ENCODE measurements at places on chromosomes 5 and 9.

GRCh38 chr5:119316906-119317305 is 38.9 kb upstream of the TNFAIP8 start:
- no peak for DNase-seq

DNA sequence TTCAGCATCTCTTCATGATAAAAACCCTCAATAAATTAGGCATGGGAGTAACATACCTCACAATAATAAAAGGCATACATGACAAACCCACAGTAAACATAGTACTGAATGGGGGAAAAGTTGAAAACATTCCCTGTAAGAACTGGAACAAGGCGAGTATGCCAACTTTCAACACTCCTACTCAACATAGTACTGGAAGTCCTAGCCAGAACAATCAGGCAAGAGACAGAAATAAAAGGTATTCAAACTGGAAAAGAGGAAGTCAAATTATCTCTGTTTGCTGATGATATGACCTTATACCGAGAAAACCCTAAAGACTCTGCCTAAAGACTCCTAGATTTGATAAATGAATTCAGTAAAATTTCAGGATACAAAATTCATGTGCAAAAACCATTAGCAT is 167.6 kb downstream of the TMEM38B start:
- no peak for DNase-seq

GRCh38 chr9:107480386-107480789 is 9.2 kb downstream of the KLF4 start:
- peak; percentile 10 for DNase-seq

- DNase-seq: no peak
These were observed 149.4 kb upstream of the TARS1 start for GRCh38 chr5:33291216-33292000.

- no peak for DNase-seq
These were observed 71.9 kb upstream of the RANBP3L start for GRCh38 chr5:36373527-36374086.

- DNase-seq: no peak
These were observed 143.7 kb upstream of the WWC1 start for GRCh38 chr5:168147568-168148360.

- DNase-seq: no peak
These were observed 65.5 kb upstream of the SPRY4 start for GRCh38 chr5:142390334-142390733.

- no peak for DNase-seq
These were observed 569.6 kb upstream of the BRINP1 start for GRCh38 chr9:119938871-119939270.

GRCh38 chr9:20941174-20941690 is 90.2 kb downstream of the HACD4 start:
- peak; percentile 10 for DNase-seq

DNA sequence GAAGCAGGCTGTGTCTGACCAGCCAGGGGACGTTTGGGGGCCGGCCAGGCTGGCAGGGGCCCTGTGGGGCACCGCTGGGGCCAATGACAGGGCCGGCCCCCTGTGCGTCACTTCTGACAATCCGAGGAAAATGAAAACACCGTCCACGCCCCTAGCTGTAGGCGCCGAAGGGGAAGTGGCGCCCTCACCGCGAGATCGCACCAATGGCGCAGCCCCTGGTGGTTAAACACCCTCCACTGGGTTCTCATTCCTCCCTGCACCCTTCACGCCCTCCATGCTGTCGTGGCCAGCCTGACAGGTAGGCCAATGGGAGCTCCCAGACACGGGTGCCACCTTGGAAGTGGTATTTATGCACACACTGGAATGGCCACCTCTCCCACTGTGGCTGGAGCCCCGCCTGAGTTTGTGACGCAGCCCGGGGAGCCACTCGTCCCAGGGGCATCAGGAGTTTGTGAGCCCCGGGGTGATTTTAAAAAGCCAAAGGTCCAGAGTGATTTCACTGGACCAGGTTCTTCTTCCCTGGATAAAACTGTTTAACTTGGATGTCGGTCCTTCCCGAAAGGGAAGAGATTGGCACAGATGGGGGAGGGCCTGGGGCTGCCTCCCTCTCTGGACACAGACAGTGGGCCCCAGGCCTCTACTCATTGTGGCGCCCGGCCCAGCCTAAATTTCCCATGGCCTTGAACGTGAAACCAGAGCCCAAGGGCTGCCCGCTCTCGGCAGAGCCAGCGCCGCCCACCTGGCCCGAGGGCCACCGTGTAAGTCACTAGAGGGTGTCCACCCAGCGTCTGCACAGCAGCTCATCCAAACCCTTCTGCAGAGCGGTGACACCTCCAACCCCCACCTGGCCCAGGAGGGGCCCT is 49.7 kb downstream of the NKD2 start:
- no peak for DNase-seq

GRCh38 chr5:1141834-1142233 is 30.0 kb upstream of the SLC12A7 start:
- DNase-seq: no peak

- DNase-seq: no peak
These were observed 1.8 kb downstream of the ZFAND5 start for GRCh38 chr9:72363236-72363635.

GRCh38 chr9:29449306-29449705 is 1876.0 kb upstream of the C9orf72 start:
- no peak for DNase-seq

DNA sequence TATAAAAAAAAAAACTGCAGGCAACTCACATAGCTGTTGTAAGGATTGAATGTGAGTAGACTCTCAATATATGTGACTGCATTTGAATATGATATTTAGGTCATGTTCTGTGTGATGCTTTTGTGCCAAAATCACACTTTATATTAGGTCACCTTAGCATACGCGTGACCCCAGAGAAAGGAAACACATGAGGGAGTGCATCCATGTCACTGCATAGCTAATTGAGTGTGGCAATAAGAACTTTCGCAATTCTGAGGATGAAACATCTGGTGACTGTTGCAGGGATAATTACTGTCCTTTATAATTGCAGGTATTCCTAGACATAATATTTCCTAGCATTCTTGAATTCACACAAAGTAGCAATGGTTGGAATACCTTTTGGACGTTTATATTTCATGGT is 459.5 kb upstream of the KLF4 start:
- no peak for DNase-seq

GRCh38 chr5:148820461-148821395 is 5.7 kb upstream of the ADRB2 start:
- DNase-seq: no peak

- no peak for DNase-seq
These were observed 249.1 kb downstream of the GADD45G start for GRCh38 chr9:89853931-89854330.

GRCh38 chr5:44546286-44546685 is 157.1 kb upstream of the FGF10 start:
- no peak for DNase-seq

DNA sequence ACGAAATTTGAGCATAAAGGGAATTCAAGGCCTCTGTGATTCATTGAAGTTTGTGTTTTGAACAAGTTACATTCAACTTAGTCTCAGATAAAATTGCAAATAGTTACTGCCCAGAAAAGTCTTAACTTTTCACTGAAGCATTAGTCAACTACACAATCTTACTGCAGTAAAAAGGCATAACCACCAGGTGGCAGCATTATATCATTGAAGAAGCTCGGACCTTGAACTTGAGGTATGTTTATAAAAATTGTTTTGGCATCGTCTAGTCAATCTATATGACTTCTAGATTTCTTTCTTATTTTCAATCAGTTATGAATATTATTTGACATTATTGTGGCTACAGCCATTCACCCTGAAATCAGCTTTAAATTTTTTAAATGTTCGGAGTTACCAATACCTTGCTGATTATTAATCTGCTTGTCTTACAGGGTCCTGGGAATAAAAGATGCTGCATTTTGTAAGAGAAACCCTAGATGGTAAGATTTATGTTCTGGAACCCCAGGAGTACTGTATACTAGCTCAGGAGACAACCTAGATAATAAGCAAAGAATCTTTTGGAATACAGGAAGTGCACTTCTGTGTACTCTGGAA is 83.9 kb upstream of the GRAMD2B start:
- DNase-seq: no peak

DNA sequence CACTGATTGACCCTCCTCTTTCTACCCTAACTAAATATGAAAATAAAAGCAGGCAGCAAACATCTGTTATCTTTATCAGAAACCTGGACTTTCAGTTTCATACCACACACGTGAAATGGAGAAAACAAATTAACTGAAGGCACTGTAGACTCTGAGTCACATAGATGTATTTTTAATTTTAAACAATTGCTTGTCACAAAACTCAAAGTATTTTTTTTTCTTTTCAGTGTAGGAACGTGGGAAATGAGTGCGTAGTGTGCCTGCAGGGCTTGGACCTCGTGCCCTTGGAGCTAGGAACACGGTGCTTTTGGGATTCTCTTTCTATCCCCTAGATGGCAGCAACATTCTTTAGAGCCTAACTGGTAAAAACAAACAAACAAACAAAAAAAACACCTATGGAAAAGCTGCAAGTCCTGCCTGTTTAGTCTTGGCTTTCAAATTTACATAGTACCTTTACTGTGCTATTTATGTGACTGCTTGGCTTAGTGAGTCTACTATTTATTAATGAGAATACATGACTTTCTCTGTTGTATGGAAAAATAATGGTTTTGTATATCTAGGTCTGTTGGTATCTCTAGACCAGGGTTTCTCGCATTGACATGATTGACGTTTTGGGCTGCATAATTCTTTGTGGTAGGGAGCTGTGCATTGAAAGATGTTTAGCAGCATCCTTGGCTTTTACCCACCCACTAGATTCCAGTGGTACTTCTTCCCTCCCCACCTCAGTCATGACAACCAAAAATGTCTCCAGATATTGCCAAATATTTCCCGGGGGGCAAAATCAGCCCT is 16.8 kb upstream of the ACTBL2 start:
- DNase-seq: no peak

GRCh38 chr5:137356127-137356526 is 143.0 kb downstream of the SPOCK1 start:
- no peak for DNase-seq

All from T1000 (cell line).